ENCODE measurements at places on chromosomes 2 and 18.
A peak's percentile ranks its signal among the peaks of the same experiment; 100 is the strongest.

DNA sequence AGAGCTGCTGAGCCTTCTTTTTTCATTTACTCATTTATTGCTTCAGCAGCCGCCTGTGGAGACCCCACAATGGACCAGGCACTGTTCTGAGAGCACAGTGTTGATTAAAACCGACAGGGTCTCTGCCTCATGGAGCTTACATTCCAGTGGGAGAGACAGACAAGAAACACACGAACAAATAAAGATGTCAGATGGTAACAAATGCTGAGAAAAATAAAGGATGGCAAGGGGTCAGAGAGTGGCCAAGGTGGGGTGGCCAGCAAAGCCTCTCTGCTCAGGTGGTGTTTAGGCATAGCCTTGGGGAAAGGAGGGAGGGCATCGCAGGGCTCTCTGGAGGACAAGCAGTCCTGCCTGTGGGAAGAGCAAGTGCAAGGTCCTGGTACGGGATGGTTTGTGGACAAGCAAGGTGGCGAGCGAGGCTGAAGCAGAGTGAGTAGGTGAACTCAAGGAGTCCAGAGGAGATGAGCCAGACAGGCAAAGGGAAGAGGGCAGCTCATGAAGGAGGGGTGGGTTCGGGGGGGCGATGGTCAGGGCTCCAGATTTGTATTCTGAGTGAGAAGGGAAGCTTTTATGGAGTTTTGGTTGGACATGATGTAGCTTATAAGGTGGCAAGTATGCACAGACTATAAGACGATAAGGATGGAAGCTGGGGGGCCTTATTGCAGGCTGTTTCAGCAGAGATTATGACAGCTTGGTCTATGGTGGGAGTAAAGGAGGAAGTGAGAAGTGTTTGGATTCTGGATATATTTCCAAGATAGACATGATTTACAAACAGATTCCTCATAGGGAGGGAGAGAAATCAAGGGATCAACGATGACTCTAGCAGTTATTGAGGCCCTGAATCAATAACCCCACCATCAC, 8.8 kb upstream of the ITGB6 start:
- H3K4me1 ChIP-seq, result peaks cover 14% of the 10 kb centered on the region
- ATAC-seq, result no peak
- no peak overlapping the region for H3K4me3 ChIP-seq

GRCh38 chr2:197229509-197230443, 80.8 kb downstream of the ANKRD44 start:
- peaks cover 49% of the 10 kb centered on the region for H3K4me1 ChIP-seq
- peak; percentile 25 for ATAC-seq
- peaks cover 22% of the 10 kb centered on the region for H3K36me3 ChIP-seq
- peak overlapping the region; percentile 21 for H3K27ac ChIP-seq

DNA sequence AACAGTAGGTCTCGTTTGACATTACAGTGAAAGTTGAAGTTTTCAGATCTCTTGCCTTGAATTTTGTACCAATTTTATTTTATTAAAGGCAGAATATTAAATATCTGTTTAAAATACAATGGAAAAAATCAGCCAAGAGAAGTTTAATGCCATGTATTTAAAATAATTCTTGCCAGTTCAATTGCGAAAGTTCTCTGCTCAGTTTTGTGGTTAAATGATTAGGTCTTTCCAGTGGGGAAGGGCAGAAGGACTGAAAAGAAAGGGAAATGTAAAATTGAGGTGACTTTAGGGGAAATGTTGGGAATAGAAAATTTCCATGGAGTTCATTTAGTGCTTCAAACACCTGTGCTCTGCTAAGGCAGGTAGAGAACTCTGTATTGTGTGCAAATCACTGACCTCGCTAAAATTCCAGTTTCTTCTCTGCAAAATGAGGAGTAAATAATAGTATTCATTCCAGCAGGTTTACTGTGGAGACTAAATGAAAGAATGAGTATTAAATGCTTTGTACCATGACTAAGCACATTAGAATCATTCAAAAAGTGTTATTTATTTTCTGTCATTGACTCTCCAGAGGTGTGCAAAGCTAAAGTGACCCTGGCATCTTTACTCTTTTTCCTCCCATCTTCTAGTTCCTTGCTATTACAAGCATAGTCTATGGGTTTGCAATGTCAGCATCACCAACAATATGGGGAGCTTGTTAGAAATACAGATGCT, 74.4 kb downstream of the KIAA1328 start:
- H3K27me3 ChIP-seq, result no peaks in the 10 kb centered on the region
- H3K27ac ChIP-seq, result no peak overlapping the region
- no peak for ATAC-seq
- no peak overlapping the region for H3K4me3 ChIP-seq

DNA sequence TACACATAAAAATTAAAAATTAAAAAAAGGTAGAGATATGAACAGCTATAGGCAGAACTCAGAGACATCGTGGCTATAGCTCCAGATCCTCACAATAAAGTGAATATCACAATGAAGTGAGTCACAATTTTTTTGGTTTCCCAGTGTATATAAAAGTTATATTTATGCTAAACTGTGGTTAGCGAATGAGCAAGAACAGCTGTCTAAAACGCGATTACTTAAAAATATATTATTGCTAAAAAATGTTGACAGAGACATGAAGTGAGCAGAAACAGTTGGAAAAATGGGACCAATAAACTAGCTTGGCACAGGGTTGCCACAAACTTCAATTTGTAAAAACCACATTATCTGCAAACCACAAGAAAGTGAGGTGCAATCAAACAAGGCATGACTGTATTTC, 551.7 kb upstream of the NETO1 start:
- H3K4me3 ChIP-seq, result no peak overlapping the region
- H3K36me3 ChIP-seq, result no peaks in the 10 kb centered on the region
- H3K27ac ChIP-seq, result no peak overlapping the region
- H3K4me1 ChIP-seq, result no peaks in the 10 kb centered on the region
- H3K27me3 ChIP-seq, result no peaks in the 10 kb centered on the region

- no peak overlapping the region for H3K4me3 ChIP-seq
- no peak overlapping the region for H3K27ac ChIP-seq
- no peaks in the 10 kb centered on the region for H3K4me1 ChIP-seq
- peaks cover 20% of the 10 kb centered on the region for H3K27me3 ChIP-seq
- no peaks in the 10 kb centered on the region for H3K36me3 ChIP-seq
Measured at GRCh38 chr18:63831080-63831788, 56.0 kb downstream of the SERPINB7 start.

GRCh38 chr2:106144621-106145331, 49.3 kb downstream of the UXS1 start:
- peaks cover 54% of the 10 kb centered on the region for H3K4me1 ChIP-seq
- H3K27ac ChIP-seq, result peak overlapping the region; percentile 94
- ATAC-seq, result peak; percentile 75
- no peaks in the 10 kb centered on the region for H3K27me3 ChIP-seq
- H3K36me3 ChIP-seq, result peaks cover 68% of the 10 kb centered on the region

DNA sequence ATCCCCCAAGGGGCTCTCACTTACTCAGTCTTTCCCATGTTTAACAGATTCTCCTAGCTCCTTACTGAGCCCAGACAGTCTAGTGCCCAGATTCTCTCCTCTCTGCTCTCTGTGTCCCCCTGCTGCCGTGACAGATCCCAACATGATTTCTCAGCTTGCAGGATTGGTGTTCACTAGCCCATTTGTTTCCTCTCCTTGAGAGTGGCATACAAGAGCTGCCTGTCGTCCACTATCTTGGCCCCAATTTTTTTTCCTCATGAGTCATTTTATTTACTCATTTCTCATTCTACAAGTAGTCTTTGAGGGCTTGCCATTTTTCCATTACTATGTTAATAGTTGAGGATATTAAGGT, 199.9 kb upstream of the FN1 start:
- no peaks in the 10 kb centered on the region for H3K36me3 ChIP-seq
- no peak overlapping the region for H3K27ac ChIP-seq
- H3K4me3 ChIP-seq, result no peak overlapping the region
- ATAC-seq, result no peak
- H3K4me1 ChIP-seq, result no peaks in the 10 kb centered on the region

DNA sequence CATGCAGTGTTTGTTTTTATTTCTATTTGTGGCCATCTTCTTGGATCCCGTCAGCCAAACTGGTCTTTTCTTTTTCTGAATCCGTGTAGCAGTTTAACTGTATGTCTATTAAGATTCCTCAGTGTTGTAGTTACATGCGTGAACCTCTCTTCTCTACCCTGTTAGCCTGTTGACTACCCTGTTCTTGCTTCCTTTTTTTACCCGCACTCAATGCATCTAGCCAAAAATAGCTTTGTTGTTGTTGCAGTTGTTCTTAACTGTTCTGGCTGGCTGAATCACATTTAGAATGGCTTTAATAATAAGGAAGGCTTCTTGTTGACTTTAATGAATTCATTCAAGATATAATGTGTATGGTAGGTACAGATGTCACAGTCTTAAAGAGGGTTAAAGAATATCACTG, 137.1 kb downstream of the LCLAT1 start:
- no peak for ATAC-seq
- H3K27ac ChIP-seq, result no peak overlapping the region
- no peaks in the 10 kb centered on the region for H3K4me1 ChIP-seq
- no peak overlapping the region for H3K4me3 ChIP-seq
- no peaks in the 10 kb centered on the region for H3K27me3 ChIP-seq
- peaks cover 12% of the 10 kb centered on the region for H3K36me3 ChIP-seq

DNA sequence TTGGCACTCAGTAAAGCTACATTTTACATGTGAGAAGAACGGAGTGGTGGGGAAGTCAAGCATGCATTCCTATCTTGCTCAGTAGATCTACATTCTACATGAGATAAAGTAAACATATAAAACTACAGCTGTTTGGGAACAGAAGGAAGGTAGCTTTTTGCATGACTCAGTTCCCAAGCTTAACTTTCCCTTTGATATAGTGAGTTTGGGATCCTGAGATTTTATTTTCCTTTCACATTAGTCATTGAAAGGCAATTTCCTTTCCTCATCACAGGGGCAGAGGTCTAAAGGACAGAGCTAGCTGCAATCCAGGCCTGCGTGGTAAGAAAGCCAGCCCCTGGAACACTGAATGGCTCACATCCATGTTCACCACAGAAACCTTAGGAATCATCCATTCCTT, 257.2 kb downstream of the SRBD1 start:
- no peaks in the 10 kb centered on the region for H3K4me1 ChIP-seq
- H3K27ac ChIP-seq, result no peak overlapping the region
- H3K4me3 ChIP-seq, result no peak overlapping the region
- H3K36me3 ChIP-seq, result no peaks in the 10 kb centered on the region
- no peaks in the 10 kb centered on the region for H3K27me3 ChIP-seq

- H3K27ac ChIP-seq, result no peak overlapping the region
- no peak for ATAC-seq
- no peaks in the 10 kb centered on the region for H3K4me1 ChIP-seq
- no peaks in the 10 kb centered on the region for H3K36me3 ChIP-seq
Measured at GRCh38 chr2:64789466-64790320, 136.0 kb upstream of the SERTAD2 start.

DNA sequence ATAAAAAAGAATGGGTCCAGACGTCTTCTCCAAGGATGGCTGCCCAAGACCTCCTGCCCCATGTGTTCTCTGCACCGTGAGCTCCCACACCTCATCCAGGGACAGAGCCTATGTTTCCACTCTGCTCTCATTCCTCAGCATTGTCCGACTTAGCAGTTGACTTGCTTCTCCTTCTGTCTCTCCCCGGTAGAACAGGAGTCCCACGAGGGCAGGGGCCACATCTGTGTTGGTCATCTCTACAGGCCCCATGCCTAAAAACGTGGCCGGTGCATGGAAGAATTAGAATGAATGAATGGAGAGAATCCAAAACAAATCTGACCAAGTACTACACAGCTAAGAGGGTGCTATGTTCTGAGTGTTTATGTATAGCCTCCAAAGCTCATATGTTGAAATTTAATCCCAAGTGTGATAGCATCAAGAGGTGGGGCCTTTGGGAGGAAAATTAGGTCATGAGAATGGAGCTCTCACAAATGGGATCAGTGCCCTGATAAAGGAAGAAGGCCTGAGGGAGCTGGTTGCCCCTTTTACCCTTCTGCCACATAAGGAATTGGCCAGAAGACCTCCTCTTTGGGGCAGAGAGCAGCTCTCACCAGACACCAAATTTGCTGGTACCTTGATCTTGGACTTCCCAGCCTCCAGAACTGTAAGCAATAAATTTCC, 55.9 kb downstream of the FAM178B start:
- H3K27ac ChIP-seq, result no peak overlapping the region
- H3K4me1 ChIP-seq, result peaks cover 6% of the 10 kb centered on the region

DNA sequence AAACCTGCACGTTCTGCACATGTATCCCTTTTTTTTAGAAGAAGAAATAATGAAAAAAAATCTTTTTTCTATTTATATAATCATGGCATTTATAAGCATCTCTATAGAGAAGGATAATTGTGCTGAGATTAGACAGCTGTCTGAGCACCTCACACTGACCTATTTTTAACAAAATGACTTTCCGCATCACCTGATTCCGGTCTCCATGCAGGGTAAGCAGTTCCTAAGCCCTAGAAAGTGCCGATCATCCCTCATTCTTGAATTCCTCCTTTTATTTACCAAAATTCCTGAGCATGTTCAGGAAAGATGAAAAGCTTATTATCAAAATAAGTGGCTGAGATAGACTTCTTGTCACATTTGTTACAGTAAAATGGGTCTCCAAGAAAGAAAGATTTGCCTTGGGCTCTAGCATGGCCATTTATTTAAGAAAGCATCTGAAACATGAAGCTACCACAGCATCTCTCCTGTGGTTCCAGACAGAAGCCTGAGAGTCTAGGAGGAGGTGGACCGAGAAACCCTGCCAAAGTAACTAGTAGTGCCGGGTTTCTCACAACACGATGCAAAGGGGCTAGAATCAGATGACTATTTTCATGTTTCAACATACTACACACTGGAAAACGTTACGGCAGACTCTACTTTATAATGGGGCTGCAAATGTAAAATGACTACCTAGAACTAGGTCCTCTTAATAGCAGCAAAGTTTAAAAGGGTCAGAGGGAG, 670 bp downstream of the GKN1 start:
- no peaks in the 10 kb centered on the region for H3K4me1 ChIP-seq
- no peak overlapping the region for H3K4me3 ChIP-seq
- H3K27ac ChIP-seq, result no peak overlapping the region
- no peak for ATAC-seq
- no peaks in the 10 kb centered on the region for H3K36me3 ChIP-seq

DNA sequence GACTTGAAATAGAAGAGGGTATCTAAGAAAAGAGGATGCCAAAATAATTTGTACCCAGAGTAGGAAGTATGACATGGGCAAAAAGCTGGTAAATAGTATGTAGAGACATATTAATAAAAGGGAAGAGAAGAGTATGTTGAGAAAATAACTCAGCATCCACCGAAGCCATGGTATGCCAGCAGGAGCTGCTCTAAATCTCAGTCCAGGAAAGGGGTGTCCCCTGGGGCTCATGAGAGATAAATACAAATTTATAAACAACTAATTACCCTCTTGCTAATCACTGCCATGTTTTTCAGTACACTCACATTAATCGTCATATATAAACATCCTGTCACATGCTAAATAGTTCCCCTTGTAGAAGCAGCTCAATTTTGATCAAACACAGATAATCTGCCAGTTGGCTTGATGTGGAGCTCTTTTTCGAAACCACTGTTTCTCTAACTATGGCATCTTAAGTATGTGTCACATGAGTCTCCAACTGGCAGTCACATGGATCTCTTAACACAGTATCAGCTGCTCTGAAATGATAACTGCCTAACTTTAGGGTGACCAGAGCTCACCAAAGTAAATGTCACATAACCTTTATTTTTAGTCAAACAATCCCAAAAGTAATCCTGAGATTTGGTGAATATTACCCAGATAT, 31.9 kb downstream of the EXOC6B start:
- H3K4me1 ChIP-seq, result peaks cover 15% of the 10 kb centered on the region
- H3K27ac ChIP-seq, result peak overlapping the region; percentile 12
- no peaks in the 10 kb centered on the region for H3K36me3 ChIP-seq
- H3K27me3 ChIP-seq, result no peaks in the 10 kb centered on the region

- H3K4me3 ChIP-seq, result no peak overlapping the region
- no peaks in the 10 kb centered on the region for H3K36me3 ChIP-seq
- H3K4me1 ChIP-seq, result no peaks in the 10 kb centered on the region
Measured at GRCh38 chr2:234650911-234651310, 154.0 kb upstream of the ARL4C start.

Data from activated T-helper 17 cell treated with anti-CD3 and anti-CD28 coated beads, Interleukin-2, amount 50 U/mL, for 72 hours (primary cell).